ENCODE measurements at places on chromosomes 1 and 21.

DNA sequence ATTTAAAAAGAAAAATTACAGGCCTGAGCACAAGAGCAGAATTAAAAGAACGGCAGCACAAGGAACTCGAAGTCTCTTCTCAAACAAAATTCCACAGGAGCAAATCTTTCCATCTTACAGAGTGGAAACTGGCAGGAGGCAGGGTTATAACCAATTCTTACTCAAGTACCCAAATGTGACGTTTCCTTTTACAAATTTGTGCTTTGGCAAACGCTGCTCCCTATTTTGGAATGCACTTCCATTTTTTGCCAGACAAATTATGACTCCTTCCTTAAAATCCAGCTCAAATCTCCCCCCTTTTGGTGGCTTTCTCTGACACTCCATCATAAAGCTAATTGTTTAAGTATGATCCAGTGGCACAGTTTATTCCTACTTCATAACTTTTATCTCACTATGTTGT, 7.8 kb downstream of the ERI3 start:
- no peak for DNase-seq

- no peak for DNase-seq
These were observed 71.8 kb downstream of the SPAG17 start for GRCh38 chr1:118113261-118113660.

GRCh38 chr1:21663248-21663950, 5.8 kb downstream of the RAP1GAP start:
- no peak for DNase-seq

DNA sequence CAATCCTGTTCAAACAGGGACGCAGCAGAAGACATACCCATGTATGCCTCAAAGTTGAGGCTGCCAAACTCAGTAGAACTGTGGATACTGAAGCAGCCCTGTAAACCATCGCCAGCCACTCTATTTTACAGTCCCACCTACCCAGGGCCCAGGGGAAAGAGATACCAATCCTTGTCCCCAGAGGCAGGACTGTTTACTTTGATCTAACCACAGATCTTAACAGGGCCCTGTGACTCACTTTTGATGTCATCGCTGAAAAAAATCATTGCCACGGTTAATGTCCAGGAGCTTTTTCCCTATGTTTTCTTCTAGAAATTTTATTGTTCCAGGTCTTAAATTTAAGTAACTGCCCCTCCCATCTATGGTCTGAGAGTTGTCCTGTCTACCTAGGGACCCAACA, 538.4 kb upstream of the NCAM2 start:
- no peak for DNase-seq

DNA sequence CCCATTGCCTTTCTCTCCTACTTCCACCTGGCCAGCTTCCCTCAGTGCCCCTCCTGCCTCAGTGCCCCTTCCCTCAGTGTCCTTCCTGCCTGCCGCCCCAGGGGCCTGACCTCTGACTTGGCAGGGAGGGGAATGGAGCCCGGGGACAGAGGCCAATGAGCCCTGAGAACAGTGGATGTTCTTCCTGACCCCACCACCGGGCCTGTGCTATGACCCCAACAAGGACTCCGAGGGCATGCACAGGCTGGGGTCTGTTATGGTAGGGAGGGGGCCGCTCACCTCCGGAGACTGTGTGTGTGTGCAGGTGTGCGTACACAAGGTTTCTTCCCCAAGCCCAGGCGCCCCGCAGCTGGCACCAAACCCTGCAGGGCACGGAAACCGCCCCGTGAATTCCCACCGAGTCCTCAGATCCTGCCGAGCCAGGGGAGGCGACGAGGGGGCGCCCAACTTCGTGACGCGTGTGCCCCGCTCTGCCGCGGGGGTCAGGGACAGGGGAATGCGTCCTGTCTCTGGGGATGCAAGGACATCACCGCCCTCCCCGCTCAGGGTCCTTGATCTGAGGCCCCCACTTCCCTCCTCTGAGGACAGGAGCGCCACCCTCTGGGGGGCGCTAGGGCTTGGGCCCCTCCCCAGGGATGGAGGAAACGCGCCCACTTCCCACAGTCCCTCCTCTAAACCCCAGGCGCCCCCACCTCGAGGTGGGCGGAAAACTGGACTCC, 766 bp downstream of the RAP1GAP start:
- no peak for DNase-seq

- DNase-seq = no peak
These were observed 10.9 kb downstream of the OR14I1 start for GRCh38 chr1:248691567-248692155.

DNA sequence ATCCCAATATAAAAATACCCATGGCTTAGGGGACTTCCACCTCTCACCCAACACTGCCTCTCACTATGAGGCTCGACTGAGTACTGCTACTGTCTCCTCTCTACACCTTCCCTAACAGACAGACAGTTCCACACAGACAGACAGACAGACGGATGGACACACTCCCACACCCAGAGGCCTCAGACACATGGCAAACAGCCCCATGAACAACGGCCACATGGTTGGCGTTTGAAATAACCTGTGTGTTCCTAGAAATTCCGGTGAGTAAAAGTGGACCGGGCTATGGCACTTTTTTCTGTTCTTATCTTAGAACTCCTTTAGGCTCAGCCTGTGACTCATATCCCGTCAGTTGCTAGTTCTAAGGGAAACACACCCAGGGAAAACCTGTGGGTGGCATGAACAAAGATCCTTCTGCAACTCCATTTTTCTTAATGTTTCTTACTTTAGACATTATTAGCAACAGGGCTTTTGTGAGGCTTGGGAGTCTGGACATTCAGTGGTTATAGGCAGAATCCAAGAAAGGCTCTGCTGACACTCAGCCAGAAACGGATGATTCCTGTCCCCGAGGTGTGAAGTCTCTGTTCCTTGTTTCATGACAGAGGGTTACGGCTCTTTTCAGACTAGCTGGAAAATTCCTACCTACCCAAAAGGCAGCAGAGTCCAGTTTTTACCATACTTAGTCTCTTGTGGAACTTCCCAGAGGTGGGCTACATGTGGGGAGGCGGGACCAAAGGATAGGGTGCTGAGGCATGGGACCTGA, 90.5 kb upstream of the TLR5 start:
- no peak for DNase-seq

GRCh38 chr1:84278905-84279304, 22.6 kb upstream of the SAMD13 start:
- DNase-seq = no peak

GRCh38 chr1:31866450-31867032, 50.7 kb upstream of the SPOCD1 start:
- no peak for DNase-seq

DNA sequence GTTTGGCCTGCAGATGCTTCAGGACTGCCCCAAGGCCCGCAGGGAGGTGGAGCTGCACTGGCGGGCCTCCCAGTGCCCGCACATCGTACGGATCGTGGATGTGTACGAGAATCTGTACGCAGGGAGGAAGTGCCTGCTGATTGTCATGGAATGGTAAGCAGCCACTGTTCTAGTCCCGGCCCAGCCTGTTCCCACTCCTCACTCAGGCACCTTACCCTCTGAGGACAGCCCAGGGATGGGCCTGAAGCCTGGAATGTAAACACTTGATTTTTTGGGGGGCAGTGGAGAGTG, 41.9 kb upstream of the IL19 start:
- DNase-seq = no peak

GRCh38 chr21:14058566-14058965, 152.2 kb downstream of the LIPI start:
- DNase-seq = peak; percentile 46
